Fibroblast of lung (primary cell): ENCODE measurements at places on chromosomes 4 and X. TPM values are rescaled to one million over a fixed set of nuclear protein-coding genes. Genes with fewer than 3 reads are reported as not detected.

Gene TDO2
- 1.5 and 14.4 TPM in 2 replicates for total RNA-seq

Gene C4orf54
- total RNA-seq: under 0.01 TPM in 1 of 2 replicates, not detected in the other

Gene PRR32
- not detected in 2 replicates for total RNA-seq

- no peaks in the 10 kb centered on the region for H3K36me3 ChIP-seq
- no peak overlapping the region for H3K27ac ChIP-seq
- no peaks in the 10 kb centered on the region for H3K4me1 ChIP-seq
- H3K27me3 ChIP-seq: no peaks in the 10 kb centered on the region
- no peak overlapping the region for H3K4me3 ChIP-seq
Measured at GRCh38 chrX:67353651-67354370, 190.0 kb upstream of the AR start.

- H3K27ac ChIP-seq: no peak overlapping the region
- no peaks in the 10 kb centered on the region for H3K4me1 ChIP-seq
- no peaks in the 10 kb centered on the region for H3K27me3 ChIP-seq
- H3K36me3 ChIP-seq: no peaks in the 10 kb centered on the region
- no peak for DNase-seq
Measured at GRCh38 chr4:95537863-95538488, 10.8 kb downstream of the UNC5C start.
